ENCODE measurements at places on chromosomes 12 and 14.

DNA sequence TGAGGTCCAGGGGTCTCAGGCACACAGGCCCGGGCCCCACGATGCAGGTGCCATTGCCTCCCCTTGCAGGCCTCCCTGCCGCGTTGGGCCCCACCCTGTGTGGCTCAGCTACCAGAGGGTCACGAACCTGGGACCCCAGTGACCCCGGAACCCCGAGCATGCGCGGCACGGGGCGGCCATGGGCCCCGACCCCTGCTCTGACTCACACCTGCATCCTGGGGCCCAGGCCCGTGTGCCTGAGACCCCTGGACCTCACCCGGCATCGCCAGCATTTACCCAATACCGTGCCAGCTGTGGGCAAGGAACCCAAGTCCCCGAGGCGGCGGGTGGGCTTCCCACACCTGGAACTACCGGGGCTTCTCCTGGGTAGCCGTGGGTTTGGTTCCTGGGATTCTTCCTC, 25.2 kb downstream of the KIF26A start:
- no peak overlapping the region for H3K27ac ChIP-seq
- no peak overlapping the region for H3K4me3 ChIP-seq
- H3K36me3 ChIP-seq: no peaks in the 10 kb centered on the region
- H3K27me3 ChIP-seq: no peaks in the 10 kb centered on the region

DNA sequence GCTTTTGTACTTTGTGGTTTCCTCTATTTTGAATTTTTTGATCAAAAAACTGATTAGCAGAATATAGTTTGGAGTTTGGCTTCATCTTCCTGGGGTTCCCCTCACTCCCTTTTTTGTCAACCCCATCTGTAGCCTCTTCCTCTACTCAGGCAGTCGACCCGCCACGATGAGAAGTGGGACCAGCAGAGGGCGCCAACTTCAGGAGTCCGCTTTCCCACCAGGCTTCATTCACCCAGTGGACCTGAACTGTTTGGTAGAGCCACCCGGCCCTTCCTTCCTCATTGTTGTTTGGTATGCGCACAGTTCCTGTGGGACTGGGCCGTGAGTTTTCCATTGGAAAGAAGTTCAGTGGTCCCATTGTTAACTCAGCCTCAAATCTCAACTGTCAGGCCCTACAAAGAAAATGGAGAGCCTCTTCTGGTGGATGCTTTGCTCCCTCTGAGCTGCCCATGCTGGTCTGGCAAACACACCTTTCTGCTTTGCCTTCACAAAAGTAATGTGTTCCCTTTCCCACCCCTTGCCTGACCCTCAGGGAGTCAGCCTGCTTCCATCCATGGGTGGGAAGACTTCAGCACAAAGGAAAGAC, 21.7 kb downstream of the TMBIM6 start:
- DNase-seq: no peak
- no peaks in the 10 kb centered on the region for H3K4me1 ChIP-seq
- no peak overlapping the region for H3K4me3 ChIP-seq
- H3K36me3 ChIP-seq: peaks cover 63% of the 10 kb centered on the region

GRCh38 chr12:49944046-49944445, 6.5 kb upstream of the AQP2 start:
- H3K27ac ChIP-seq: no peak overlapping the region
- peaks cover 16% of the 10 kb centered on the region for H3K4me1 ChIP-seq
- H3K4me3 ChIP-seq: no peak overlapping the region

DNA sequence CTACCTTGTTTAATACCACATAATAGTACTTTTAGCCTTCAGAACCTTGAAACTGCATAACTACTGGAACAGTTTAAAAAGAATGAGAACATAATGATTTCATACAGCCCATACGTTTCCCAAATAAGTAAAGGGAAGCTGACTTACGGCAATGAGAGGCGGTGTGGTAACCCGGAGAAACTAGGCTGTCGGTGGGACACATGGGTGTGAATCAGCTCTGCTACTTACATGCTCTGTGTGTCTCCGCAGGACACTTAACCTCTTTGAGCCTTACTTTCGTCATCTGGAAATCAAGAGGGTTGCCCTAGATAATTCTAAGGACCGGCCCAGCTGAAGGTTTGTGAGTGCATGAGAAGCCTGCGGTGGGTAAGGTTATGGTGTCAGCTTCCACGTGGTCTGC, 49.3 kb upstream of the PLEKHG3 start:
- H3K36me3 ChIP-seq: no peaks in the 10 kb centered on the region
- no peaks in the 10 kb centered on the region for H3K27me3 ChIP-seq
- no peak overlapping the region for H3K4me3 ChIP-seq
- peaks cover 13% of the 10 kb centered on the region for H3K4me1 ChIP-seq
- DNase-seq: no peak

DNA sequence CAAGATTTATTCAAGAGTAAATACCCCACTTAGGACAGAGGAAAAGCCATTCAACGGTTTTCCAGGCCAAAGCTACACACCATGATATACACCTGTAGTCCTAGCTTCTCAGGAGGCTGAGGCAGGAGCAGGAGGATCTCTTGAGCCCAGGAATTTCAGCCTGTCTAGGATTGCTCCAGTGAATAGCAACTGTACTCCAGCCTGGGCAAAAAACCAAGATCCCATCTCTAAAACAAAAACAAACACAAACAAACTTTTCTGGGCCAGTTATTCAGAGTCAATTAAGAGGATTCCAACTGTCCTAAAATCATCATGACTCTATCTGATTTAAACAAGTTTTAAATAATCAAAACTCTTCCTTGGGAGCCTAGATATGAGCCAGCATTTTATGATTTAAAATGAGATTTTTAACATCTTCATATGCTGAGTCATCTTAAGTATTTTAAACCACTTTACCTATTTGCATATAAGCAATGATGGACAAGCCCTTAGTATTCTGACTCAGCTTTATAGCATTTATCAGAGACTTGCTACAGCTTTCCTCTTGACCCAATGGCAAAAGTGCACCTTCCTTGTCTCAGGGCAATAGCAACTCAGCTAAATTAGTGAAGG, 77.1 kb downstream of the KCNMB4 start:
- no peaks in the 10 kb centered on the region for H3K36me3 ChIP-seq
- DNase-seq: no peak
- no peaks in the 10 kb centered on the region for H3K27me3 ChIP-seq

DNA sequence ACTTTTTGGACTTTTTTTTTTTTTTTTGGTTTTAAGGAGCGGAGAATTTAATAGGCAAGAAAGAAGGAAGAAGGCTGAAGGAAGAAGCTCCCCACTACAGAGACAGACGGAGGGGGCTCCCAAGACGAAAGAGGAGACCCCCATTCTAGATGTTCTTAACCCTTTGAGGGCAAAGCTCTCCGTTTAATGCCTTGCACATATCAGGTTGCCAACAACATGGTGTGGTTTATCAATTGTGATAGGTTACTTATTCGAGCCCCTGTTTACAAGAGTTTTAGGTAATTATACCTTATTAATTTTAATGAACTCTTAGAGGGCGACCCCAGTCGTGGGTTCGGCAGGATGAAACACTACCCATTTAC, 1.2 kb upstream of the FBXO33 start:
- peaks cover 39% of the 10 kb centered on the region for H3K4me1 ChIP-seq
- peak overlapping the region; percentile 98 for H3K27ac ChIP-seq
- H3K27me3 ChIP-seq: no peaks in the 10 kb centered on the region
- no peaks in the 10 kb centered on the region for H3K36me3 ChIP-seq
- peak overlapping the region; percentile 99 for H3K4me3 ChIP-seq
- DNase-seq: no peak

DNA sequence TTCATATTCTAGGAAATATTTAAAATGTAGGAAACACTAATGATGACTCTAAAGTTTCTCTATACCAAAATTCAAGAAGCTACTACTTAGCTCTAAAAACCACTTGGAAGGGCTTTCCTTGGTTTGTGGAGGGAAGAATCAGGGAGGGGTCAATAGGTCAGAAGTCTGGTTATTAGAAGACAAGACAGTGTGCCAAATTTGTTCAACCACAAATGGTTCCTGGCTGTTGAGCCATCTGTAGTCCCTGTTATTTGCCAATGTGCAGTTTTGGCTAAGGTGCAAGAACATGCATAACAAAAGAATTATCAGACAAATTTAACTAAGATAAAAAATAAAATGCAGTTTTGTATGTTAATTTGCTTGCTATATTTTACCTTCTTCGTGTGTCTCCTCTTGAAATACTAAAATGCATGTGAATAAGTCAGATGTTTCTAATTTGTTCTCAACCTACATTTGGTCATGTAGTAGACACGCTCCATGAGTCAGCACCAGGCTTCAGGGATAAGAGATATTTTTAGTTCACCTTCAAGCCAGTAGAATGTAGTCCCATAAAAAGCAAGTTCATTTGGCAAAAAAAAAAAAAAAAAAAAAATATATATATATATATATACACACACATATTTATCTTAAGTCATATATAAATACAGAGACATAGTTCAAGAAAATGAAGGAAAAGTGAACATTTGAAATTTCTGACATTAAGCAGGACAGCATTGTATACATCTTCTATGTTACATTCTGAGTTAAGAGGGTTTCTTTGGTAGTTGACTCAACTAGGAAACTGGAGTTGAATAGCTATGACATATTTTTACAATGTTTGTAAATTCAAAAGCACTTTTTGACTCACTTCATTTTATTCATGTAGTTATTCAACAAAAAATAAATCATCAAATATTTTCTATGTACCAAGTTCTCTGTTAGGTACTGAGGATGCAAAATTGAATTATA, 123.3 kb downstream of the KCNC2 start:
- no peaks in the 10 kb centered on the region for H3K36me3 ChIP-seq
- no peak for DNase-seq
- H3K4me1 ChIP-seq: no peaks in the 10 kb centered on the region
- no peak overlapping the region for H3K4me3 ChIP-seq
- no peaks in the 10 kb centered on the region for H3K27me3 ChIP-seq

DNA sequence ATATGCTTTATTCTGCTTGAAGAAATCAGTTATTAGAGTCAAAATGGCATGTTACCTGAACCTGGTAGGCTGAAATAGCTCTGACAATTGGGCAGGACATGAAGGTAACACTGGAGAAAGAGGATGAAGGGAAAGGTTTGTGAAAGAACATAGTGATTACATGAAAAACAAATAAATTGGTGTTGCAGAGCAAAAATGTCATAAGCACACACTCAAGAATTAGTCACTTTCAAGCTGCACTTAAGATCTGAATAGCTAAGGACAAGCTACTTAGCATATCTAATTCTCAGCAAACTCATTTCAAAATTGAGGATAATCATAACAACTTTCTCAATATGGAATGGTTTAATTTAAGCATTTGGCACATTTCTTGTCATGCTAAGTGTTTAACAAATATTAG, 1398.0 kb upstream of the FLRT2 start:
- H3K4me3 ChIP-seq: no peak overlapping the region
- no peak overlapping the region for H3K27ac ChIP-seq
- DNase-seq: no peak
- no peaks in the 10 kb centered on the region for H3K27me3 ChIP-seq
- no peaks in the 10 kb centered on the region for H3K4me1 ChIP-seq

DNA sequence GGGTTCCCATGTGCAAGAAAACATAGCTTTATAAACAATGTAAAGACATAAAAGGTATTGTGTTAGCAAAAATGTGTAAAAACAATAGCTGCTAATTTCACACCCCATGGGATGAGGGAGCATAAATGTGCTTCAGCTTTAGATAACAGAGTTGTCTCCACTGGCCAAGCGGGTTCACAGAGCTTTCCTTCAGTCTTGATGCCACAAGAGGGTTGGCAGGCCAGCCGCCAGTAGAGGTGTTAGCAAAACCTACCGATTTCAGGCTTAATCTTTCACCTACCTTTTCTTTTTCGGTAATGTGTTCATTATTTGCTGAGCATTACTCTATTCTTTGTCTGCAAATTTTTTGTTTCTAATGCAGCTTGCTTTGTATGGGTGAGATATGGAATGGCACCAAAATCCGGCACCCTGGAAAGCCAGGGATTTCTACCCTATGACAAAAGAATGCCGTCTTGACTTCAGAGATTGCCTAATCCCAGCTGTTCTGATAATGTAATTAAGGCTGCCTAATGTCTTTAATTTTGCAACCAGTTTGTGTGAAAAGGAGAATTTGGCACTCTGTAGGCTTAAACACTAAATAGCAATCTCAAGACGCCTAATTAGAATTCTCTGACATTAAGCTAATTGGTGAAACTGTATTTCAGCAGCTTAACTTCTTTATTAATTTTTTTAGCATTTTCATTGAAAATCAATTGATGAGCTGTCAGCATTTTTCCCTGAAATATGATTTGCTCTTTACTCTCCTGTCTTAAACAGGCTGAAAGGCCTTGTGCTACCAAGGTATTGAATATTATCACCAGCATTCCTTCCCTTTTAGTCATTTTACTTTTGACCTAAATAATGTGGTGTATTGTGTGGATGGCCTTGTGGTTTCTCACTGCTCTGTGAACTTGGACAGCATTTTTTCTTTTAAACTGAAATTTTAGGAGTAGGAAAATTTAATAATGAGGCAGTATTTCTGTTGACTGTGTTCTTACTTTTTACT, 60.7 kb downstream of the POLR3B start:
- no peak overlapping the region for H3K27ac ChIP-seq
- DNase-seq: no peak
- no peak overlapping the region for H3K4me3 ChIP-seq
- H3K36me3 ChIP-seq: no peaks in the 10 kb centered on the region
- H3K27me3 ChIP-seq: no peaks in the 10 kb centered on the region

- H3K27ac ChIP-seq: no peak overlapping the region
- DNase-seq: no peak
- H3K36me3 ChIP-seq: no peaks in the 10 kb centered on the region
Observed at GRCh38 chr12:51748235-51748634, 100.3 kb downstream of the FIGNL2 start.

DNA sequence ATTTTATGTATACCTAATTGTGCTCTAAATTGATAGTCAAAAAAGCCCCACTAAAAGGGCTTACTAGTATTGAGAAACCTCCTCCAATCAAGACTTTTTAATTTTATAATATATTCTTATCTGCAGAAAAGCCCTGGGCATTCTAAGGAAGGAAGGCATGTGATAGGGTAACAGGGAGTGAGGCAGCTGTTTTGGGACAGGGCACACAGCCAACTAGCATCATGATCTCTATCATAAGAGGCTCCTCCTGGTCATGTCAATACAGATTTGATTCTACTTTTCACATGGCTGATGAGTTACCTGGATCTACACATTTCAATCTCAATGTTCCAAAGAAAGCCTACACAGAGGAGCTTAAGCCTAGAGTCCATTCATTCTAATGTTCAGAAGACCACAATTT, 9.1 kb downstream of the ADAM20 start:
- H3K27ac ChIP-seq: no peak overlapping the region
- H3K4me3 ChIP-seq: no peak overlapping the region
- DNase-seq: no peak
- no peaks in the 10 kb centered on the region for H3K4me1 ChIP-seq
- H3K36me3 ChIP-seq: peaks cover 9% of the 10 kb centered on the region

- H3K27me3 ChIP-seq: no peaks in the 10 kb centered on the region
- no peaks in the 10 kb centered on the region for H3K4me1 ChIP-seq
- no peak for DNase-seq
- H3K27ac ChIP-seq: no peak overlapping the region
Observed at GRCh38 chr14:72845683-72846082, 48.2 kb downstream of the DPF3 start.

DNA sequence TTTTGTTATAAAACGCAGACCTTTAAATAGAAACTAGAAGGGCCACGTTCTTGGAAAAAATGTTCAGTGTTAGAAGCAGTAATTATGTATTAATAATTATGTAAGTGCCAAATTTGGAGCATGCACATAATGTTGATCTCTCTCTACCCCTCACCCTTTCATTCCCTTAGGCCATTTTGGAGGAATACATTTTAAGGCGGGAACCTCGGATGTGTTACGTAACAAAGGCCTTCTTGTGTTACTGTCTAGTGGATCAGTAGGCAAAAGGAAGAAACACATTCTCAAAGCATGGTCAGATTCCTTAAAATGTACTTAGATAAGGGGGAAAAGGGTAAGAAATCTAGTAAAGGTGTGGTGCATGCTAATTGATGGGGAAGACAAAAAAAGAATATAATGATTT, 52.7 kb downstream of the RASSF3 start:
- H3K4me1 ChIP-seq: peaks cover 49% of the 10 kb centered on the region
- DNase-seq: no peak
- no peaks in the 10 kb centered on the region for H3K36me3 ChIP-seq
- H3K4me3 ChIP-seq: no peak overlapping the region
- H3K27me3 ChIP-seq: no peaks in the 10 kb centered on the region
